ENCODE measurements at places on chromosomes 4 and X. TPM values are rescaled to one million over a fixed set of nuclear protein-coding genes. Genes with fewer than 3 reads are reported as not detected.

NAA11 gene
- total RNA-seq: not detected

ATP11C gene
- 66.0 TPM for total RNA-seq

DGKK gene
- not detected for total RNA-seq

AREG gene
- 0.29 TPM for total RNA-seq

AIMP1 gene
- 26.3 TPM for total RNA-seq

IGFBP7 gene
- total RNA-seq: 307 TPM

ADGRG4 gene
- under 0.01 TPM for total RNA-seq
